RWPE2 (cell line): ENCODE measurements at places on chromosomes 1 and 21.

- no peak overlapping the region for H3K4me3 ChIP-seq
- no peaks in the 10 kb centered on the region for H3K4me1 ChIP-seq
- DNase-seq: no peak
- no peak overlapping the region for H3K27ac ChIP-seq
- peaks cover 83% of the 10 kb centered on the region for H3K36me3 ChIP-seq
- no peaks in the 10 kb centered on the region for H3K27me3 ChIP-seq
Observed at GRCh38 chr1:193019442-193020026, 39.6 kb downstream of the UCHL5 start.

- H3K27me3 ChIP-seq: peaks cover 49% of the 10 kb centered on the region
- no peaks in the 10 kb centered on the region for H3K36me3 ChIP-seq
- no peak overlapping the region for H3K27ac ChIP-seq
- no peaks in the 10 kb centered on the region for H3K4me1 ChIP-seq
- H3K4me3 ChIP-seq: no peak overlapping the region
Observed at GRCh38 chr1:53063744-53064515, 1.9 kb downstream of the PODN start.

GRCh38 chr21:36186506-36187399 is 30.1 kb downstream of the DOP1B start:
- no peak overlapping the region for H3K27ac ChIP-seq
- H3K27me3 ChIP-seq: no peaks in the 10 kb centered on the region

- H3K27ac ChIP-seq: no peak overlapping the region
- H3K4me1 ChIP-seq: no peaks in the 10 kb centered on the region
- H3K4me3 ChIP-seq: no peak overlapping the region
- peaks cover 14% of the 10 kb centered on the region for H3K27me3 ChIP-seq
- H3K36me3 ChIP-seq: no peaks in the 10 kb centered on the region
Observed at GRCh38 chr21:44375761-44376241, 22.4 kb downstream of the TRPM2 start.

DNA sequence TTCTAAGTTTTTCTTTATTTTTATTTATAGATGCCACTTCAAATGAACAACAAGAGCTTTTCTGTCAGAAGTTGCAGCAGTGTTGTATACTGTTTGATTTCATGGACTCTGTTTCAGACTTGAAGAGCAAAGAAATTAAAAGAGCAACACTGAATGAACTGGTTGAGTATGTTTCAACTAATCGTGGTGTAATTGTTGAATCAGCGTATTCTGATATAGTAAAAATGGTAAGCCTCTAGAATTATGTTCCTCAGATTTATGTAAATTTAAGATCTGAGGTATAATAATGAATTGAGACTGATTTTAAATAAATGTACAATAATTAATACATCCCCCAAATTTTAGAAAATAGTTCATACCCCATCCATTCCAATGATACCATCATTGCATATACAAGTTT is 43.9 kb downstream of the PPP2R5A start:
- H3K4me1 ChIP-seq: no peaks in the 10 kb centered on the region
- no peaks in the 10 kb centered on the region; the same call in 1 of the 2 replicates for H3K36me3 ChIP-seq
- DNase-seq: no peak
- H3K27me3 ChIP-seq: no peaks in the 10 kb centered on the region
